ENCODE measurements at places on chromosomes 11 and 22.

GRCh38 chr11:81967242-81967641 is 766.4 kb downstream of the FAM181B start:
- no peak for DNase-seq

DNA sequence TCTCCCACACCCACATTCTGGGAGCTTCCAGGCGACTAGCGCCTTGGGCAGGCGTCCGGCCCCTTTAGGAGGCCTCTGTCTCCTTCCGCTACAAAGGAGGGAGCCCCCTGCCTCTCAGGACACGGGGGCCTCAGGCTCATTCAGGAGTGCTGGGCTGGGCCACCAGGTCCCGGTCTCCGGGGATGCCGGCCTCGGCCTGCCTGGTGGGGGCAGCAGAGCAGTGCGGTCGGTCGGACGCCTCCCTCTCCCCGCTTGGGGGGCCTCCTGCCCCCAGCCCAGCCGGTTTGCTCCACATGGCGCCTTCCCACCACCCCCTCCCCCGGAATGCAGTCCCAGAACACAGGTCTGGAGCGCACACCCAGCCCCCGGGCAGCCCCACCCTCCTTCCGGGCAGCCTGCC is 21.9 kb downstream of the MRPL23 start:
- DNase-seq: no peak

- no peak for DNase-seq
These were observed 77.7 kb upstream of the LRRC55 start for GRCh38 chr11:57103899-57104605.

DNA sequence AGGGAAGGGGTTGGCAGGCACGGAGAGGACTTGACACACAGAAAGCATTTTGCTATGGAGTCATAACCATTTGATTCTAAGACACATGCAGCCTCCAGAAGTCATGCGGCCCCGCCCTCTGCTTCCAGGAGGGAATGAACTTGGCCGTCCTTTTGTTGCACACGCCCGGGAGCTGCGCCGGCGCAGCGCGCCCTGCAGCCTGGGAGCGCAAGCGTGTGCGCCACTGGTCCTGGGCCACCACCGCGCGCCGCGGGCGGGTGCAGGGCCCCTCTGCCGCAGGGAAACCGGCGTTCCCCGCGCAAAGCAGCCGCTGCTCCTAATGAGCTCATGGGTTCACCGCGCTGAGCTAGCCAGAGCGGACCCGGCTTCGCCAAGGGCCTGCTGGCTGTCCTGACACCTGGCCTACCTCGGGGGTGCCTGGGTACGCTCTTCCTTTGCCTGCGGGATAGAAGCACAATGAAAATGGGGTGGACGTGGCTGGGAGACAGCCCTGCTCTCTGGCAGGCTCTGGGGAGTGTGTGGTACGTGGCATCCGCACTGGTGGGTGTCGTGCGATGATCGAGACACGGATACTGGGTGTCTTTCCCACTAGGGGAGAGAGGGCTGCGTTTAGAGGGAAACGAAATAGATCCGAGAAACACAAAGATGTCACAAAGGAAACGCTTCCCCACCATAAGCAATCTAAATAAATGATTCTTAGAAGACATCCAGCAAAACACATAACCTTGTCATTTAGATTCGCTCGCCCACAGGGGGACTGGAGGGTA is 669 bp downstream of the MICAL3 start:
- DNase-seq: no peak

DNA sequence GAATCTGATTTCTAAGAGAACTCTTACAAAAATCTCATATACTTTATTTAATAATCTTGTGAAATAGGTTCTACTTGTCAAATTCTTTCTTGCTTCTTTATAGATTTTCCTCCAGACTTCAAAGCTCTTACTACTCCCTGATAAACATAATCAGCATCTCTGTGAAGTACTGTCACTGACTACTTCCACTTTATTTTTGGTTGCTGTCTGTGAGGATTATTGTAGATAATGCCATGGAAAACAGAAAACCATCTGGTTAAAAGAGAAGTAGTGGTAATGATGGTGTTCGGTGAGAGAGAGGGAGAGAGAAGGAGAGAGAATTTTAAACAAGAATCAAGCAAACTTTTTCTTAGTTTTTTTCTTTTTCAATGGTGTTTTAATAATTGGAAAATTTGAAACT is 152.3 kb downstream of the TMEM135 start:
- no peak for DNase-seq

- DNase-seq: no peak
These were observed 4.8 kb upstream of the PRR33 start for GRCh38 chr11:1896468-1896867.

DNA sequence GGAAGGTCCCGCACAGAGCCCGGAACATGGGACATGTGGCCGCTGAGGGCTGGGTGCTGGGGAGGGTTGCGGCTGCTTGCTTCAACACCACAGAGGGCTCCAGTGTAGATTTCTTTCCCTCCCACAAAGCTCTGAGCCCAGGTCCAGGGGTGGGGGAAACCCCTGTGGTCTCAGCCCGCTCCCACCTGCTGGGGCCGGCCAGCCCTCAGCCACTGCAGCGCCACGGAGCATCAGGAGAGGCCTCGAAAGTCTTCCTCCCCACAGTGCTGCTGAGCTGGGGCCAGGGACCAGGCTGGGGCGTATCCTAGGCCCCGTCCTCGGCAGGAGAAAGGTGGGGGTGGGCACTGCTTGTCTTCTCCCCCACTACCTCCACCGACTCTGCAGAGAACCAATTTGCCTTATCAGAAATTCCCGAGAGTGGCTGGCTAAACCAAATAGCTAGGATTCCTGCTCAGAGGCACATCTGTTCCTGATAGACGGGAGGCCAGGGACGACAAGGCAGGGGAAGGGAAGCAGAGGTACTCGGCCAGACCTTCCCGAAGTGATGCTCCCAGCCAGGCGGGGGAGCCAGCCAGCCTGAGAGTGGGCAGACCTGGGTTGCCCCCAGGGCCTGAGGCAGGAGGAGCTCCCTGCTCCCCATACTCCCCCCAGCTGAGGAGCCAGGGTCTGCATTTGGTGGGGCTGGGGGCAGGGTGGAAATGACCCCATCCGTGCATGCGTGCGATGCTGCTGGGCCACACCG is 18.7 kb downstream of the IGF2 start:
- DNase-seq: no peak

DNA sequence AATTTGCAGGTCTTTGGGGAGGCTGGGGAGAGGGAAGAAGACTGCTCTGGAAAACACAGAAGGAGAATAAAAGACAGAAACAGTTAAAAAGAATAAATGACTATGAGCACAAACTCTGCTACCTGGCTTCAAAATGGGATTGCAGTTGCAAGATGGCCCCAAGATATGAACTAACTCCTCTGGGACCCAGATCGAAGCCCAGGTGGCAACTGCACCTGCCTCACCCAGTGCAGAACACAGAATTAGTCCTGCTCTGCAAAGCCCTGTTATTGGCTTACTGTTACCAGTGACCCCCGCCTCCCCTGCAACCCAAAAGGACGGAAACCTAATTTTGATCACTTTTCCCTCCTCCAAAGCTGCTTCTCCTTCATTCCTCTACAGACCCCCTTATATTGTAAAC is 35.9 kb upstream of the POU2AF1 start:
- DNase-seq: no peak

Data from non-pigmented ciliary epithelial cell (primary cell).